ELR (cell line): ENCODE measurements at places on chromosomes 6 and 20.

GRCh38 chr20:62087227-62087626 lies 21.5 kb upstream of the TAF4 start:
- no peak for DNase-seq

DNA sequence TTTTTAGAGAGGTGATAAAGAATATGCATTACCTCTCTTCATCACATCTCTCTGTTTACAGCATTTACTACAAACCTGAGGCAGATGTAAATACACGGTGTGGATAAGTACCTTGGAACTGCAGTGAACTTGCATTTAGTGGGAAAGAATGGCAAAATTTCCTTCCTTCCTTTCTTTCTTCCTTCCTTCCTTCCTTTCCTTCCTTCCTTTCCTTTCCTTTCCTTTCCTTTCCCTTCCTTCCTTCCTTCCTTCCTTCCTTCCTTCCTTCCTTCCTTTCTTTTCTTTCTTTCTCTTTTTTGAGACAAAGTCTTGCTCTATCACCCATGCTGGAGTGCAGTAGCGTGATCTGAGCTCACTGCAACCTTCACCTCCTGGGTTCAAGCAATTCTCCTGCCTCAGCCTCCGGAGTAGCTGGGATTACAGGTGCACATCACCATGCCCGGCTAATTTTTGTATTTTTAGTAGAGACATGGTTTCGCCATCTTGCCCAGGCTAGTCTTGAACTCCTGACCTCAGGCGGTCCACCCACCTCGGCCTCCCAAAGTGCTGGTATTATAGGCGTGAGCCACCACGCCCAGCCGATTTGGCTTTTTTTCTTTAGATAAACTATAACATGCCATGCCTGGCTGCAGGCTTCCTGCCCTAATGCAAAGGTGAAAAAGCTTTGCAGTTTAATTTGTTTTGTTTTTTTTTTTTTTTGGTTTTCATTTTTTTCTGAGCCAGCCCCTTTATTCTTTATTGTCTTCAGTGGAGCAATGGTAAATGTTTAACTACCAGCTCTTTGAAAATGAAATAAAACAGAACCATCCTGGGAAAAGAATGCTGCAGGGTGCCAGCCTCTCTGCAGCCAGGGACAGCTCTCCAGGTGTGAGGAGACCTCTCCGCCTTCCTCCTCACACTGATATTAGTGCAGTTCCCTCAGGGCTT lies 64.2 kb upstream of the NEDD9 start:
- DNase-seq, result no peak

DNA sequence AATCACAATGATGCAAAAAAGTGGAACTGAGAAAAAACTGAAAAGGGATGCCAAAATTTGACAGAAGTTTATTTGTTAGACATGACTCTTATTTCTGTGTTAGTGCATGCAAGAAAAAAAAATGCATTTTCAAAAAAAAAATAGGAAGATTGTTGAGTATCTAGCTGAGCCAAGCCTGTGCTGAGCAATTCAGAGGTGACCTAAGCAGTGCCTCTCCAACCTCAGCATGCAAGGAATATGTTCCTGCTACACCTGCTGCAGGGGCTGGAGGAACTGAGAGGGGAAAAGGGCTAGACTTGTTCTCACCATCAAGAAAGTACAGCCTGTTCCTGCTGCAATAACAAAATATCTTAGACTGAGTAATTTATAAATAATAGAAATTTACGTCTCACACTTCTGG lies 24.0 kb downstream of the BPIFA2 start:
- DNase-seq, result no peak

GRCh38 chr6:2542858-2543218 lies 207.9 kb downstream of the MYLK4 start:
- peak; percentile 51 for DNase-seq
